ENCODE measurements at places on chromosomes 2 and 18.

DNA sequence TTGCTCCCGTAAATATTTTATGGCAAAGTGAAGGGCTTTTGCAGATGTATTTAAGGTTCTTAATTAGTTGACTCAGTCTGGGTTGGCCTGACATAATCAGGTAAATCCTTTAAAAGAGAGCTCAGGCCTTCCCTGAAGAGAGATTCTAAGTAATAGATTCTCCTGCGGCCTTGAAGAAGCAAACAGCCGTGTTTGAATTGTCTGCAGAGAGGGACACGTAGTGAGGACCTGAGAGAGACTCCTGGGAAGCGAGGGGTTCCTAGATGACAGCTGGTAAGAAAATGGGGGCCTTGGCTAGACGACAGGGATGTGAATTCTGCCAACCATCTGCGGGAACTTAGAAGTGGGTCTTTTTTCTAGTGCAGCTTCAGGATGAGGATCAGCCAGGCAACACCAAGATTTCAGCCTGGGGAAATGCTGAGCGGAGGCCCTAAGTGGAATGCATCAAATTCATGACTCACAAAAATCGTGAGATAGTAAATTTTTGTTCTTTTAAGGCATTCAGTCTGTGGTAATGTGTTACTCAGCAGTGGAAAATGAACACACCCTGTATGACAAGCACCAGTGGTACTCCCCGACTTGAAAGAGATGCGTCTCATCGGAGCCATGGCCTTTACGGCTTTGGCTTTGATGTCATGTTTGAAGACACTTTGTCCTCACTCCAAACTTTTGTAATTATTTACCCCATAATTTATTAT lies 62.1 kb upstream of the SMIM21 start:
- DNase-seq: no peak

- DNase-seq: no peak
Measured at GRCh38 chr2:47253447-47253846, 98.3 kb upstream of the STPG4 start.

DNA sequence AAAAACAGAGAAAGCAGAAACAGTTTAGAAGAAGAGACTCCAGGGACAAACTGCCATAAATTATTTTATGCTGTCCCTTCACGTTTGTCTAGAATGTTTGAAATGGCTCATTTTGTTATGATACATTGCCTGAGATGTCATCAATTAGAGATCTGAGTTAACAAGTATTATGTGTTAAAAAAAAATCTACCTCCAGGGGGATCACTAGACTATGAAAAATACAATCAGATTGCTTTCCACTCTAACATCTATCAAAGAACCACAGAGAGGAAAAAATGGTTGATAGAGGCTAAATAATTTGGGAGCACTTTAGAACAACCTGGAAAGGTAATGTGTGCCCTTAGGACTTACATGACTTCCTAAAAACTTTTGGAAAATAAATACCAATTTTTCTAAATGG lies 103.8 kb upstream of the CCDC150 start:
- no peak for DNase-seq

- no peak for DNase-seq
Measured at GRCh38 chr2:106139238-106139935, 54.7 kb downstream of the UXS1 start.

DNA sequence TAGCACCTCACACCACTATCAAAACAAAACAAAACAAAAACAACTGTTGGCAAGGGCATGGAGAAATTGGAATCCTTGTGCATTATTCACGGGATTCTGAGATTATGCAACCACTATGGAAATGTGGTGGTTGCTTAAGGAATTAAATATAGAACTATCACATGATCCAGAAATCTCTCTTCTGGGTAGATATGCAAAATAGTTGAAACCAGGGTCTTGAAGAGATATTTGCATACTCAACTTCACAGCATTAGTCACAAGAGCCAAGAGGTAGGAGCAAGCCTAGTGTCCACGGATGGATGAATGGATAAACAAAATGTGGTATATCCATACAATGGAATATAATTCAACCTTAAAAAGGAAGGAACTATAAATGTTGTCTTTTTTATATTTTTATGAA lies 7.0 kb downstream of the TMEM131 start:
- DNase-seq: no peak

DNA sequence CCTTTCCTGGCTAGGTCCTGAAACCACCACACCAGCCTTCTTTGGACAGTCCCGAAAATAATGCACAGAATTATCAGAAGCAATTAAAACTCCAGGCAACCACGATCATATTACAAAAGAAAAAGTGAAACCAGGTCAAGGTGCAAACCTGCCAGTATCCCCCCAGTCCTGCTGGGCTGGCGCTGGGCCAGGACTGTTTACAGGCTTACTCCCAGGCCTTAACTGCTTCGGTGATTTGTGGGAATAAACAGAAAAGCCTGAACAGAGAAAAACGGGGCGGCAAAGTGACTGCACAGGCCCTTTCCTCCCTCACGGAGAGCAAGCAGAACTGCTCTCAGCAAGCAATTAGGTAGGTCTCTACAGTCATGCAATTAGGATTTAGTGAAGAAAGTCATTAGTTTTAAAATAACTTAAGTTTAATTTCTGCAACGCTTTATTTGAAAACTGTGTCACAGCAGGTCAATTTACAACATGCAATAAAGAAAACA lies 1.3 kb downstream of the HDAC4 start:
- DNase-seq: peak; percentile 34

DNA sequence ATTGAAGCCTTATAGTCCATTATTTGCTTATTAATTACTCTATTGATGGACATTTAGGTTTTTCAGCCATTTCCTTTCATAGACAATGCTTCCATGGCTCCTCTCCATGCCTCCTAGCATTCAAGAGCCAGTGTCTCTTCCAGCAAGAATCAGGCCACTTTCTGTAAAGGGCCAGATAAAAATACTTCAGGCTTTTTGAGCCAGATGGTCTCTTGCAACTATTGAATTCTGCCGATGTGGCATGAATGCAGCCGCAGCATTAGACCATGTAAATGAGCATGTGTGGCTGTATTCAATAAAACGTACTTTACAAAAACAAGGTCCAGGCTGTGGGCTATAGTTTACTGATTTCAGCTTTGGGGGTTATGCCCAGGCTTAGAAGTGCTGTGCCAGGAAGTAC lies 38.5 kb downstream of the TRAF3IP1 start:
- no peak for DNase-seq

GRCh38 chr18:37335409-37335736 lies 230.2 kb downstream of the CELF4 start:
- DNase-seq: no peak

Measured in stimulated activated CD4-positive, alpha-beta T cell treated with anti-CD3 and anti-CD28 coated beads, Interleukin-2, amount 100 ng/mL, for 24 hours (primary cell).